ENCODE measurements at places on chromosomes 1 and 21.

GRCh38 chr1:89361681-89362080 is 2.2 kb upstream of the GBP6 start:
- DNase-seq, result no peak
- H3K4me1 ChIP-seq, result peaks cover 32% of the 10 kb centered on the region
- H3K36me3 ChIP-seq, result peaks cover 2% of the 10 kb centered on the region
- peaks cover 2% of the 10 kb centered on the region for H3K27me3 ChIP-seq

DNA sequence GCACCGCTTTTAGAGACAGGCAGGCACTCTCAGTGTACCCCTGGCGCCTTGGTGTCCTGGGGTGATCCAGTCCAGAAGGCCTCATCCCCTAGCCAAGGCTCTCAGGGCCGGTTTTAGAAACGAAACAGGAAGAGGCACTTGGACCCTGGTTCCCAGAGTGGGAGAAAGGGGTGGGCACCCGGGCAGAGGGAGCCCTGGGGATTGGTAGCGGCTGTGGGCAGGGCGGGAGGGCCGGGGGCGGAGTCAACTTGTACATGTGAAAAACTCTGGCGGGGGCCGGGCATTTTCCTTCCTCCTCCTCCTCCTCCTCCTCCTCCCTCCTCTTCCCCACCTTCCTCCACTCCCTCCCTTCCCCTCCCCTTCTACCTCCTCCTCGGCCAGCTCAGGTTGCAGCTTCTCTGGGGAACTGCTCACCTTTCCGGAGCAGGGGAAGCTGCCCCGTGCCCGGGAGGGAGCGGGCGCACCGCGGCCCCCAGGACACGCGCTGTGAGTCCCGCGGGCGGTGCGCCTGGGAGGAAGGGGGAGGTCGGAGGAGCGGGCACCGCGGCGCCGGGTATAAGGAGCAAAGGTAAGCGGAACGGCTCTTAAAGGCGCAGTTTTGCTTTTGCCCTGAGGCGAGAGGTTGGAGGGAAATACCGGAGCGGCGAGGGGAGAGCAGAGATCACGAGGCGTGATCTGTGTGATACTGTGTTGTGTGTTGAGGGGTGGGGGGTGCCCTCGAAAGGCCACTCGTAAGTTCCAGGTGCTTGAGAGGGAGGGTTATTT is at the start of gene CDK18:
CDK18 (plus strand) TSS at position 359 of the 765 bp plus-strand sequence. CDS start 18,499 bp downstream, outside the sequence.
- no peaks in the 10 kb centered on the region for H3K36me3 ChIP-seq
- peak within 1 kb of the TSS; percentile 72 for H3K27ac ChIP-seq
- peaks cover 2% of the 10 kb centered on the region for H3K27me3 ChIP-seq
- H3K4me1 ChIP-seq, result peaks cover 12% of the 10 kb centered on the region
- H3K4me3 ChIP-seq, result peak within 1 kb of the TSS; percentile 85

GRCh38 chr1:22101199-22101598 is 41.7 kb downstream of the WNT4 start:
- H3K27me3 ChIP-seq, result no peaks in the 10 kb centered on the region
- H3K4me1 ChIP-seq, result peaks cover 57% of the 10 kb centered on the region

GRCh38 chr1:162222014-162222413 is 152.5 kb downstream of the NOS1AP start:
- no peaks in the 10 kb centered on the region for H3K4me1 ChIP-seq
- no peak overlapping the region for H3K27ac ChIP-seq
- peaks cover 13% of the 10 kb centered on the region for H3K27me3 ChIP-seq
- no peak overlapping the region for H3K4me3 ChIP-seq
- no peaks in the 10 kb centered on the region for H3K36me3 ChIP-seq

GRCh38 chr1:6688001-6688400 is 13.6 kb downstream of the DNAJC11 start:
- peaks cover 13% of the 10 kb centered on the region for H3K4me1 ChIP-seq
- DNase-seq, result no peak
- no peak overlapping the region for H3K4me3 ChIP-seq
- H3K27me3 ChIP-seq, result no peaks in the 10 kb centered on the region

GRCh38 chr1:188652678-188653077 is 1823.9 kb downstream of the PLA2G4A start:
- no peak for DNase-seq
- no peaks in the 10 kb centered on the region for H3K36me3 ChIP-seq
- H3K27me3 ChIP-seq, result no peaks in the 10 kb centered on the region
- H3K27ac ChIP-seq, result no peak overlapping the region
- no peak overlapping the region for H3K4me3 ChIP-seq

- no peaks in the 10 kb centered on the region for H3K4me1 ChIP-seq
- H3K4me3 ChIP-seq, result no peak overlapping the region
- DNase-seq, result no peak
- H3K27ac ChIP-seq, result no peak overlapping the region
- H3K27me3 ChIP-seq, result no peaks in the 10 kb centered on the region
Measured at GRCh38 chr1:11823366-11824137, 17.6 kb downstream of the CLCN6 start.

DNA sequence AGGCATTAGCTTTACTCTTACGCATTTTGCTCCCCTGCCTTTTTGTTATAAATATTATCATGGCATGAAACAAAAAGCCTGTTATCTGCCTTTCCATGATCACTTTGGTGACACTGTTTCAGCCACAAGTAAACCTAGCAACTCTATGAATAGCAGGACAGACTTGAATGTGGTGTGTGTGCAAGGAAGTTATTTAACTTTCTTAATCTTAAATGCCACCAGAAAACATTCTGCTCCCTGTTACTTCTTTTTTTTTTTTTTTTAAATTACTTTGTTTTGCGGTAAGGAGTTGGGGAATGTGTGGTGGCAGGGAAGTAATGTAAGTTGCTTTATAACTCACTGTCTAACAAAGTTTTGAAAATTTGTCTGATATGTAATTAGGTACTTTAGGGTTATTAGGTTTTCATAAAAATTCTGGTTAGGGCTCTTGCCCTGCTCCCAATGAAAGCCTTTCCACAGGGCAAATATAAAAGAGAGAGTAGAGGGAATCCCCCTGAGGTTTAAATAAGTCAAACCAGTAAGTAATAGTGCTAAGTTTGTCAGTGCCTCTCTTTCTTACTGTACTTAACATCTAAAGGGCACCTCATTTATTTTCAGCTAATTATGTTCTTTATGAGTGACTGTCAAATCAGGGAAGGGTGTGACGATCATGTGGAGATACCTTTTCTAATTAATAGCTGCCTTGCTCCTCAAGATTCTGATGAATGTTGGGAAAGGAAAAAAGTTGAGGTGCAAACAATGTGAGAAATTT is 39.5 kb downstream of the RASAL2 start:
- no peaks in the 10 kb centered on the region for H3K4me1 ChIP-seq
- H3K27me3 ChIP-seq, result no peaks in the 10 kb centered on the region
- no peak overlapping the region for H3K4me3 ChIP-seq
- no peak for DNase-seq

DNA sequence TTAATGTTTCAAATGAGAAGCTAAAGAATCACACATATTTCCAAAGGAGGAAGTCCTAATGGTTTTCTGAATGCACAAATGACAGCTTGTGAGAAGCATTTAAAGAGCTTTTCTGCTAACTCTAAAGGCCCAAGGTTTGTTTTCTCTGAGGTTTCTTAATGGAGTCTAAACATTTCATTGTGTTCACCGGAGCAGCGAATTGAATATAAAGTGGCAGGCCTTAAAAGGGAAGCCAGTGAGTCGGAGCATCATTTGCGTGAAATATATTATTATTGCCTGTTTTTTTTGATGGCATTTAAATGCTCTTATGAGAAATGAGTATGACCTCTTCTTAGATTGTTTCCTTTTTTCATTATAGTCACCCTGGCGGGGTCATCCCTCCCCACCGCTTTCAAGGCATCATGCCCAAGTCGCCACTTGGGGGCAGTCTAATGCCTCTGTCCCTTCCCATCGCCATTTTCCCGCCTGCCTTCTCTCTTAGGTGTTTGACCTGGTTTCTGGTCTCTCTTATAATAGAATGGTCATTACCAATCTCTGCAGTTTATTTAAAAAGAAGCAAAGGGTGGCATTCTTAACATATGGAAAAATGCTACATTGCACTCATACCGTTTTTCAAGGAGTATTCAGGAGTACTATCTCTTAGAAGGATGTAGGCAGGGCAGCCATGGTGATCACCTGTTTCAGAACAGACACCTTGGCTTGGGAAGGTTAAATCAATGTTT is 25.3 kb upstream of the OVAAL start:
- H3K27ac ChIP-seq, result no peak overlapping the region
- peak; percentile 67 for DNase-seq
- no peak overlapping the region for H3K4me3 ChIP-seq
- H3K4me1 ChIP-seq, result peaks cover 3% of the 10 kb centered on the region
- H3K27me3 ChIP-seq, result peaks cover 11% of the 10 kb centered on the region

DNA sequence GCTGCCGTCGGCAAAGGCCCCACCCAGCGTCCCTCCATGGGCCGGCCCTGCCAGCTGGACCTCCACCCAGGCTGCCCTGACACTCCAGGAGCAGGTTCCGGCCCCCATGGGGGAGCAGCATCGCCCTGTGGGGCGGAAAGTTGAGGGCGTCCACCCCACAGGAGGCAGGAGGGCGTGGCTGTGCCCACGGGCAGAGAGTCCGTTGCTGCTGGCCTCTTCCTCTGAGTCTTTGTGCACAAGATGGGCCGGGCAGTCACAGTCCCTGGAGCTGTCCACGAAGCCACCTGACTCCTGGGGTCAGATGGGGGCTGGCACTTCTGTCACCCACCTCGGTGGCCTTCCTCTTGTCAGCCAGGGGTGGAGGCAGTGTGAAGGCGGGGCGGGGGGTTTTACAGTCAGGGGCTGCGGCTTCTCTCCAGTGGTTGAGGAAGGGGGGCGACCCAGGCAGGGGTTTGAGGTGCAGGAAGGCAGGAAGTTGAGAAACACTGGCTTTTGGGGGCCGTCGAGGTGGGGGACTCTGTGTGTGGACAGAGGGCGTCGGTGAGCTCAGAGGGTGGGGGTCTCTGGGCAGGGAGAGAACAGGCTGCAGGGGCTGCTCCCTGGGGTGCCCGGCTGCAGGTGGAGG is 67.2 kb upstream of the TTC34 start:
- no peak overlapping the region for H3K4me3 ChIP-seq
- H3K36me3 ChIP-seq, result no peaks in the 10 kb centered on the region
- no peak overlapping the region for H3K27ac ChIP-seq
- H3K4me1 ChIP-seq, result no peaks in the 10 kb centered on the region
- no peak for DNase-seq
- H3K27me3 ChIP-seq, result no peaks in the 10 kb centered on the region

GRCh38 chr1:110207831-110208230 is 2.3 kb upstream of the KCNC4 start:
- no peak overlapping the region for H3K4me3 ChIP-seq
- peak; percentile 79 for DNase-seq
- H3K27ac ChIP-seq, result peak overlapping the region; percentile 64
- H3K4me1 ChIP-seq, result peaks cover 34% of the 10 kb centered on the region
- no peaks in the 10 kb centered on the region for H3K36me3 ChIP-seq

DNA sequence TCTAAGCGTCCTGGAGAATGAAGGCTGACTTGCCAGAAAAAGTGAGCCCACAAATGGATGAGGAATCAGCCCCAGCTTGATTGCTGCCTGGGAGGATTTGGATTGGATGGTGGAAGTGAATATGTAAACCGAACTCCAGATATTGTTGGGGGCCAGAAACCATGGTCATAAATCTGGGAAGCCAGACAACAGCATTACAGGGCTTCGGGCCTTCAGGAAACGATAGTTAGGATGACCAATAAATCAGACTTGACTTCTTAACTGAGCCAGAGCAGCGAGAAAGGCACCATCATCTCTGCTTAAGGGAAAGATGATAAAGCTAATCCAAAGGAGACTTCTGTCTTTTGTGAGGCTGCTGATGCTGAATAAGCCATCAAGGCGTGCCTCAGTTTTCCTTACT is 26.6 kb downstream of the FAM78B start:
- no peaks in the 10 kb centered on the region for H3K36me3 ChIP-seq
- peaks cover 2% of the 10 kb centered on the region for H3K27me3 ChIP-seq
- no peaks in the 10 kb centered on the region for H3K4me1 ChIP-seq
- H3K4me3 ChIP-seq, result no peak overlapping the region
- no peak overlapping the region for H3K27ac ChIP-seq

DNA sequence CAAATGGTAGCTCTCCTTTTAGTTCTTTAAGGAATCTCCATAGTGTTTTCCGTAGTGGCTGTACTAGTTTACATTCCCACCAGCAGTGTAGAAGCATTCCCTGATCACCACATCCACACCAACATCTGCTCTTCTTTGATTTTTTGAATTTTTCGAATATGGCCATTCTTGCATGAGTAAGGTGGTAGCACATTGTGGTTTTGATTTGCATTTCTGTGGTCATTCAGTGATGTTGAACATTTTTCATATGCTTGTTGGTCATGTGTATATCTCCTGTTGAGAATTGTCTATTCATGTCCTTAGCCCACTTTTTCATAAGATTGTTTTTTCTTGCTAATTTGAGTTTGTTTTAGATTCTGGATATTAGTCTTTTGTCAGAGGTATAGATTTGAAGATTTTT is 84.6 kb upstream of the B3GALT2 start:
- H3K4me3 ChIP-seq, result no peak overlapping the region
- peaks cover 44% of the 10 kb centered on the region for H3K36me3 ChIP-seq
- H3K27ac ChIP-seq, result no peak overlapping the region
- H3K27me3 ChIP-seq, result no peaks in the 10 kb centered on the region

GRCh38 chr1:35120458-35121133 is 41.4 kb downstream of the ZMYM1 start:
- DNase-seq, result peak; percentile 39
- H3K4me1 ChIP-seq, result peaks cover 3% of the 10 kb centered on the region
- H3K27ac ChIP-seq, result no peak overlapping the region
- peak overlapping the region; percentile 52 for H3K4me3 ChIP-seq
- H3K36me3 ChIP-seq, result peaks cover 6% of the 10 kb centered on the region
- H3K27me3 ChIP-seq, result peaks cover 8% of the 10 kb centered on the region

GRCh38 chr1:200684015-200684414 is 14.3 kb upstream of the DDX59 start:
- no peak overlapping the region for H3K4me3 ChIP-seq
- DNase-seq, result no peak
- H3K27me3 ChIP-seq, result peaks cover 12% of the 10 kb centered on the region
- H3K4me1 ChIP-seq, result no peaks in the 10 kb centered on the region
- no peak overlapping the region for H3K27ac ChIP-seq

DNA sequence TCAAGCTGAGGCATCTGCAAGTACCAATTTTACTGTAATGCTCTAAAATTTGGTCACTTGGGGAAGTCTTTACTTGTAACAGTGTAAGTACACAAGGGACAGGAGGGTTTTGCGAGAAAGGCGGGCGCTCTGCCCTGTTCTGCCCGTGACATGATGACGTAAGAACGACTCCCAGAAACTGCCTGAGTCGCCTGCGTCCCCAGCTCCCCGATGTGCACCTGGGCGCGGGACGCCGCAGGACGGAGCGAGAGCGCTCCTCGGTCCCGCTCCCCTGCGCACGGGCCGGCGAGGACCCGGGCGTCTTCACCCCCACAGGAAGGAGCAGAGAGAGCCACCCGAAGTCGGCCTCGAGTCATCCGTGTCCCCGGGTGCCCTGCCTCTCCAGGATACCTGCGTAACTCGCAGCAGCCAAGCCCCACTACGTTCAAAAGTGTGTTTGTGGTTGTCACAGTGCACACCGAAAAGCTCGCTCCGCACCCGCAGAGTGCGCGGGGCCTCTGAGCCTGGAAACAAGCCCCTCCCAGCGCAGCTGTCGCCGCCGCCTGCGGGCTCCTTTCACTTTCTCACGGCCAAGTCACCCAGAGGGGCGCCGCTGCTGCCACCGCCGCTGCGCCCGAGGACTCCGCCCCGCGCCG is 3.3 kb upstream of the ZBTB18 start:
- H3K36me3 ChIP-seq, result peaks cover 2% of the 10 kb centered on the region
- H3K4me3 ChIP-seq, result peak overlapping the region; percentile 94
- peak overlapping the region; percentile 100 for H3K27ac ChIP-seq
- DNase-seq, result peak; percentile 90
- H3K27me3 ChIP-seq, result peaks cover 3% of the 10 kb centered on the region

GRCh38 chr1:66984491-66984890 is 59.7 kb downstream of the MIER1 start:
- H3K36me3 ChIP-seq, result peaks cover 34% of the 10 kb centered on the region
- peak overlapping the region; percentile 5 for H3K27ac ChIP-seq
- no peaks in the 10 kb centered on the region for H3K27me3 ChIP-seq

- H3K4me3 ChIP-seq, result no peak overlapping the region
- no peak for DNase-seq
- H3K27me3 ChIP-seq, result no peaks in the 10 kb centered on the region
- peak overlapping the region; percentile 4 for H3K27ac ChIP-seq
- peaks cover 38% of the 10 kb centered on the region for H3K4me1 ChIP-seq
- H3K36me3 ChIP-seq, result peaks cover 57% of the 10 kb centered on the region
Measured at GRCh38 chr1:224189561-224189960, 6.5 kb downstream of the DEGS1 start.
